AG08395 (cell line): ENCODE measurements at places on chromosomes 11 and 22.

DNA sequence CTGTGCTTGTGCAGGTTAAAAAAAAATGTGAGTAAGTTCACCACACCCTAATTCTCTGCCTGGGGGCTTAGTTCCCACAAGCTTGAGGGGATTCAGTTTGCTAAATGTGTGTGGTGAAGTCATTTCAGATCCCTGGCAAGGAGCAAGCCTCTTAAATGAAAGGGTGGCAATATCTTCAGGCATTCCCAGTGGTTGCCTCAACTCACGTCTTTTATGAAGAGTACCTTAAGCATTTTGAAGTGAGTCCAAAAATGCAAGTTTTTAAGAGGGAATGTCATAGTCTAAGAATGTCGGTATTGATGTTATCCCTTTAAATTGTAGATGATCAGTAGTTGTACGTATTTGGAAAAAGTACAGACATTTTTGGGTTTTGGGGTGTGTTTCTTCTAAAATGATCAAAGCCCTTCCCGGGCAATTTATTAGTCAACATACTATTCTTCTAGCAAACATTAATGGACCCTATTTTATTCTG, 4.9 kb downstream of the TCP11L1 start:
- no peak for DNase-seq

- no peak for DNase-seq
Observed at GRCh38 chr11:91263496-91264365, 960.9 kb upstream of the FAT3 start.

GRCh38 chr11:123233280-123233974, 38.4 kb upstream of the CLMP start:
- DNase-seq: no peak

GRCh38 chr22:27120036-27120435, 462.6 kb downstream of the MIAT start:
- no peak for DNase-seq

DNA sequence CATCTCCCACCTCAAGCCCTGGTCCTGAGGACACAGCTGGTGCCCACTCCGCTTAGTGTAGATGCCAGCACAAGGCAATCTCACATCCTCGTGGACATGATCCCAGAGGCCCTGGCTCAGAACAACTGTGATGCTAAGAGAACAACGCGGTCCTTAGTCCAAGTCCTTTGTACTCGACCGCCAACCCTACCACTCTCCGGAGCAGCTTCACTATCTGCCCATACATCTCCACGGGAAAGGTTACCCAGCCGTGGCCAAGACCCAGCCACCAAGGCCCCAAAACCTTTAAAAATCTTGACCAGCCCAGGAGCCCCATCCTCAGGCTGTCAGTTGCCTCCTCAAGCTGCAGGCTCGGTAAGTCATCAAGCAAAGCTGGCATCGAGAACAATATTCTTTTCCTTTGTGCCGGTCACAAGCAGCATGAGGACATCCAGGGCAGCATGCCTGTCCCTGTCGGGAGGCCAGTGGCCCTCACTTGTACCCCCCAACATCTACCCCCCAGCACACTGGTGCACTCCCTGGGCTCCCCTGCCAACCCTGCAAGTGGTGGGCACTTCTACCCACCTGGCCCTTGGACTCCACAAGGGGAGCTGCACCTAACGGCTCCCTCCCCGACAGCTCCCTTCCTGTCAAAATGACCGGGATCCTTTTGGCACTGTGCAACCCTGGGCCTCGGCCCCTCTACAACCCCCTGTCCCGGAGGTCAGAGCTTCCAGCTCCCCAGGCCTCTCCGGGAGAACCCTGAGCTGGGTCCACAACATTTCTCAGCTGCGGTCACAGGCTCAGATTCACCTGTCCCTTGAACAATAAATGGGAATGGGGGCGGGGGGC, 2.5 kb downstream of the OSBPL5 start:
- DNase-seq: no peak

DNA sequence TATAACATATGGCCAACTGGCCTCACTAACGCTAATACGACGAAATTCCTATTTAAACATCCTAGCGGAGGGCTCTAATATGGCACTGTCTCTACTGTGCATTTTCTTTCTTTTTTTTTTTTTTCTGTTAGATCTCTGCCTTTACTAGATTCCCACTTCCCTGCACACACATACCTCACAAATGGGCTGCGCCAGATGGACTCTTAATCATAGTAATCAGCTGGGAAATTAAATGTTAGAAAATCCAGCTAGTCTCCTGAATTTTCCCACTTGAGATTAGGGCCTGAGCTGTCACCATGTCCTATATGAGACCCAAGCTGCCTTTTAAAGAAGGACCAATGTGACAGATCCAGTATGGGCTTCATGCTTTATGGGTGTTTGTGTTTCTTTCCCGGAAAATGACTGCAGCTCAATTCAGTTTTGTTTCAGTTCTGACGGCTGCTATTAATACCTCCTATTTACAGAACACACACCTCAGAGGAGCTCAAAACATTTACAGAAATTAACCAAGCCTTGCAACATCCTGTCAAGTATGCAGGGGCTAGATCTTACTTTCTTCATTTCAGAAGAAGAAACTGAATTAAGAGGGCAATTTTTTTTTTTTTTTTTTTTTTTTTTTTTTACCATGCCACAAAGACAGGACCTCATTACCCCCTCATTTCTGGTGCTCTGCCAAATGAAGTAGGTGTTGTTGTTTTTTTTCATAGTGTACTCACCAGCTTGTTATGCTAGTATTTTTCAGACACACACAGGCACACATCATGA, 49.8 kb upstream of the BLID start:
- DNase-seq: no peak

DNA sequence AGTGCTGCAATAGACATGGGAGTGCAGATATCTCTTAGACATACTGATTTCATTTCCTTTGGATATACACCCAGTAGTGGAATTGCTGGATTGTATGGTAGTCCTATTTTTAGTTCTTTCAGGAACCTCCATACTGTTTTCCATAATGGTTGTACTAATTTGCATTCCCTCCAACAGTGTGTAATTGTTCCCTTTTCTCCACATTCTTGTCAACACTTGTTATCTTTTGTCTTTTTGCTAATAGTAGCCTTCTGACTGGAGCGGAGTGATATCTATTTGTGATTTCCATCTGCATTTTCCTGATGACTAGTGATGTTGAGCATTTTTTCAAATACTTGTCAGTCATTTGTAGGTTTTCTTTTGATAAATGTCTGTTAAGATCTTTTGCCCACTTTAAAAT, 128.9 kb downstream of the CTNND1 start:
- no peak for DNase-seq

- DNase-seq: no peak
Observed at GRCh38 chr22:43474161-43475101, 62.6 kb downstream of the MPPED1 start.

DNA sequence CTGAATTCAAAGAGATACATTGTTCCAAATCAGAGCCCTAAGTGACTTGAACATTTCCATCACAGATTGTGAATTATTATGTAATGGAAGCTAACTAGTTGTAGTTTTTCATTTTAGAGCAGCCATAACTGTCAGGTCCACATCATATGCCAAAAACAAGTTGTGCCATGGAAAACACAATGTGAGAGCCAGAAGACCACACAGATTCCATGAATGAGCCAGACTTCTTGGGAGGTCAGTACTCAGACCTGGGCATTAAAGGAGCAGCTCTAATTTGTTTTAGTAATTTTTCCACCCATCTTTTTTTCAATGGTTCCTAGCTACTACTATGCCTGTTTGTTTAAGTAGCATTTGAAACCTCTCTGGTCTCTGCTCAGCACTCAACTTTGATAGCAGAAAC, 279.4 kb downstream of the FAT3 start:
- no peak for DNase-seq

- peak; percentile 25 for DNase-seq
Observed at GRCh38 chr11:45470151-45470793, 184.1 kb upstream of the SYT13 start.

DNA sequence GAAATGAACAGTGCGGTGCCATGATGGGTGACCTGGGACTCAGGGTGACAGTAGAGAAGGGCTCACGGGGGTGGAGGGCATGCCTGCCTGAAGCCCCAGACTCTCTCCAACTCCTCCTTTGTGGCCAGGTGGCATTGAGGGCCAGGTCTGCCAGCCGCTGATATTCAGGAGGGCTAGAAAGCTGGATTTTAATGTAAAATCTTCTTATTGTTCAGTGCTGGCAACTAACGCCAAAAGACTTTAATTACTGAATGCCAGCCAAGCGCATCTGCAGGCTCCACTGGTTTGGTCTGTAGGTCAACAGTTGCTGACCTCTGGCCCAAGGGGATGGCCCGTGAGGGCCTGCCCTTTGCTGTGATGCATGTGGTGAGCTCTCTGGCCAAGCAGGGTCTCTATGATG, 10.3 kb downstream of the MRGPRG start:
- no peak for DNase-seq

GRCh38 chr11:125271483-125272091, 107.0 kb downstream of the PKNOX2 start:
- no peak for DNase-seq

- no peak for DNase-seq
Observed at GRCh38 chr11:122744357-122744756, 88.8 kb downstream of the UBASH3B start.

GRCh38 chr11:108592591-108593213, 866 bp downstream of the EXPH5 start:
- peak; percentile 15 for DNase-seq

DNA sequence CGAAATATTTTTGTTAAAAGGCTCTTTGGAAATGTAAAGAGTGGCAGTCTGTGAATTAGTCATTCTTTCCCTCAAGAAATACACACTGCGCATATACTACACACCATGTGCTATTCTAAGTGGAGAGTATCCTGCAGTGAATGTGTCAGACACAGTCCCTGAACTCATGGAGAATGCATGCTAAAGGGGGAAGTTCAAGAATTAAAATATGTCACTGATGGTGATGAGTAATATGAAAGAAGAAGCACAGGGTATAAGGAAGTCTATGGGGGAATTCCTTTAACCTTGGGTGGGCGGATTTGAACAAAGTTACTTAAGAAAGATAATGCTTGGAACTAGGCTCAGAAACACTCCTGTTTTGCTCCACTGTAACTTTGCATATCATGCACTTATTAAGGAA, 153.0 kb downstream of the LRRC4C start:
- DNase-seq: no peak

DNA sequence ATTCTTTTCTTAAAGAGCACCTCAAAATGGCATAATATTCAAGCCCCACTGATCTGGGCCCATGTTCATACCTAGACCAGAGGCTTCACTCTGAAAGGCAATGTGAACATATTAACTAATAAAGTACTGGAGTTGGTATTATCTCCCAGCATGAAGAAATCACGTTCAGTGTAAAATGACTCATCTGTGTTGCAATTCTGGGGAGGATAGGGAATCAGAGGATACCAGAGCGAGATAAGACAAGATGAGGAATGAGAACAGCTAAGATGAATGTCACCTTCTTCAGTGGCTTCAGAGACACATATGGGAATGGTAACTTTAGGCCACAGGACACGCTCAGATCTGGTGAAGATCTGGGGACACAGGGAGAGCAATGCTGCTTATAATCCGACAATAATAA, 121.1 kb downstream of the NTM start:
- DNase-seq: no peak

DNA sequence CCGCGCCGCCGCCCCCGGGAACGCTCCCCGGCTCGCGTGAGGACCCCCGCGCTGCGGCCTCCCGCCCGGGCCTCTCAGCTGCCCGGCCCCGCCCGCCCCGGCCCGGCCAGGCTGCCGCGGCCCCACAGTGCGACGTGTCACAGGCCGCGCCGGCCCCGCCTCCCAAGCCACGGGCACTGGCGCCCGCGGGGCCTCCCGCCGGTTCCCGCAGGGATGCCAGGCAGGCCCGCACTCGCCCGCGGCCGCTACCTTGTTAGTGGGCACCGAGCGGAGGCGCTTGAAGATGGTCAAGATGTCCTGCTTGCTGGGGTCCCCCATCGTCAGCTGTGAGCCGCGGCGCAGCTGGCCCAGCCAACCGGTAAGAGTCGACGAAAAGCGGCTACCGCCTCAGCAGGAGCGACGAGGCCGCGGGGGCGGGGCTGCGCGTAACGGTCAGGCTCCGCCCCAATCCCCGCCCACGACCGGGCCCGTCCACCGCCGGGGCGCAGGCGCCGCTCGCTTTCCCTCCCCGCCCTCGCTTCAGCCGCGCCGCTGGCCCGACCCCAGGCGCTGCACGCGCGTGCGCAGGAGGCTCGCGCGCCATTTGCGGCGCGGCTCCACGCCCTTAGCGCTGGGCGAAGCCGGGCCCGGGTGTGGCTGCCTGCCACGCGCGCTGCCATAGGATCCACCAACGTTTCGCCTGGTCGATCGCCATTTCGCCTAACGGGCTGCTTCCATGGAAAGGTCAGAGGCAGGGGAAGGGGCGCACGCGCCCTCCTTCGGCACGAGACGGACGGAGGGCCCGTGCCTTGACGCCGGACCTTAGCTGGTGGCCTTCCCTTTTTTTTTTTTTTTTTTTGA, at the start of gene ARFGAP3:
Gene ARFGAP3 (minus strand): TSS at position 409 of the 840 bp plus-strand sequence. CDS start 91 bp downstream, at position 318.
- DNase-seq: peak; percentile 100

DNA sequence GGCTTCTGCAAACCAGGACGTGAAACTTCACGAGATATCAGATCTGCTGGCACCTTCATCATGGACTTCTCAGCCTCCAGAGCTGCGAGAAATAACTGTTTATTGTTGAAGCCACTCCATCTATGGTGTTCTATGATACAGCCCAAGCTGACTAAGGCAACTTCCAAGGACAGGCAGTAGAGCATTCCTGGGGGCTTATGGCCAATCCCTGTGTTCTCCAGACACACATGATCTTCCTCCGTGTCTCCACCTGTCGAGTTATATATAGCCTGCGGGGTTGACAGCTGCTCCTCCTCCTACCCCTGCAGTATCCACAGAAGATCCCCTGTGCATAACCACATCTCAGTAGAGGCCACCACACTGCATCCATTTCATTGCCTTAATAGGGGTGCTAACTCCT, 11.0 kb downstream of the TP53AIP1 start:
- no peak for DNase-seq
